ENCODE measurements at places on chromosomes 1 and 21.
A peak's percentile ranks its signal among the peaks of the same experiment; 100 is the strongest.

GRCh38 chr21:45333583-45334121 lies 46.0 kb upstream of the POFUT2 start:
- DNase-seq: no peak

DNA sequence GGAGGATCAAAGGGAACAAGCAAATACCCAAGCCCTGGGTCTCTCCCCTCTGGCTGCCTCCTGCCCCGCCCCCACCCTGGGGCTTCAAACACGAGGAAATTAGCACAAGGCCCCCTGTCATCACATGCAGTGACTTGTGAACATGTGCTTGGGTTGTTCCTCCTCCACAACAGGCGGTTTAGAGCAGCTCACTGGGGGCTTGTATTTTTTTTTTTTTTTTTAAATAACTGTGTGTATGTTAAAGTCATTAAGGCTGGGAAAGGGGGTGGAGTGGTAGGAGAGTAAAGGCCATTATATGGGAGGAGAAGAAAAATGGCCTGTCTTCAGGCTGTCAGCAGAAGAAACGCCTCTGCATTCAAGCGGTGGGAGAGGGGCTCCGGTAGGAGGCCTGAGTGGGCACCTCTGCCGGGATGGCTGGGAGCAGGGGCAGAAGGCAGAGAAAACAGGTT lies 64.2 kb downstream of the PLXNA2 start:
- no peak for DNase-seq

DNA sequence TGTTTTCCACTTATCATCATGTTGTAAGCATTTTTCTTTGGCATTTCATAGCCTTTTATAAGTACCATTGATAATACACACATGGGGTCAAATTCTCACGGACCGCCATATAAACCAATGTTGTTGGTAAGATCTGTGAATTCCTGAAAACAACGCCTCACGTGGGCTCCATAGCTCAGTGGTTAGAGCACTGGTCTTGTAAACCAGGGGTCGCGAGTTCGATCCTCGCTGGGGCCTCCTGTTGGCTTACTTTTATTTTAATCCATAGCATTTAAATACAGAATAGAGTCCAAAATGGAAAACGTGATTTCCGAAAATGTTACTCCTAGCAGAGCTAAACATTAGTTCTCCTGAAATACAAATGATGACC lies 83.1 kb downstream of the HHIPL2 start:
- DNase-seq: no peak

- DNase-seq: no peak
Measured at GRCh38 chr1:238982736-238983135, 403.6 kb upstream of the CHRM3 start.

DNA sequence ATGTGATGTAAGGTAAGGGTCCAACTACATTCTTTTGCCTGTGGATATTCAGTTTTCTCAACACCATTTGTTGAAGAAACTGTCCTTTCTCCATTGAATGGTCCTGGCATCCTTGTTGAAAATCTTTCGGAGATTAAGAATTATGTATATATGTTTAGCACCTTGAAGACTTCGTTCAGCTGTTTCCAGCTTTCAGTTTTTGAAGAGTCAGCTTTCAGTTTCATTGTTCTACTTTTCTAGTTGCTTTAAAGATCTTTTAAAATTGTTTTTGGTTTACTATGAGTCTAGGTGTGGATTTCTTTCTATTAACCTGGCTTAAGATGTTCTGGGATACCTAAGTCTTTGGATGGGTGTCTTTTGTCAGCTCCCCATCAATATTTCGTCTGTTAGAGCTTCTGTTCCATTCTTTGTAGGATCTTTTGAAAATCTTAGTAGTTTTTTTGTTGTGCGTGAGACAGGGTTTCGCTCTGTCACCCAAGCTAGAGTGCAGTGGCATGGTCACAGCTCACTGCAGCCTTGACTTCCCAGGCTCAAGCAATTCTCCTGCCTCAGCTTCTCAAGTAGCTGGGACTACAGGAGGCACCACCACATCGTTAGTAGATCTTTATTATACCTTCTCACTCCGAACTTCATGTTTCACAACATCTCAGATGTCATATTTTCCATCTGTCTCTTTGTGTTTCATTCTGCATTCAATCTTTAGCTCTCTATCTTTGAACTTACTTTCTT lies 353.5 kb upstream of the B3GALT2 start:
- no peak for DNase-seq

DNA sequence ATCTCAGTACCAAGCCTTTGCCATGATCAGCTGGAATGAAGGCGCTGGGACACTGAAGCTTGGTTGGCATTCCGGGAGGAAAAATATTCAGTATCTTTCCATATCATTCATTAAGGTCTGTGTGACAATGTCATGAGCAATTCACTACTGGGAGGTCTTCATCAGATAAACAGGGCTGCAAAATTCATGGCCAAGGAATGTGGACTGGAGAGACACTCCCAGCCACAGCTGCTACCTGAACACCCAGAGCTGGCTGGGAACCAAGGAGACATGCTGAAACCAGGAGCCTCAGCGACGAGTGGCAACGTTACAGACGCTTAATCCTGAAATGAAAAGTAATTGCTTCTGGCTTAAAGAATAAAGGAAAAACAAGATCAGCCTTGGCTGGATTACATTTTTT lies 30.6 kb upstream of the DDAH1 start:
- peak; percentile 59 for DNase-seq

GRCh38 chr1:108745980-108746381 lies 493 bp upstream of the STXBP3 start:
- DNase-seq: no peak

GRCh38 chr1:93438716-93439115 lies 9.2 kb upstream of the FNBP1L start:
- DNase-seq: no peak

GRCh38 chr1:116983112-116983511 lies 18.4 kb upstream of the CD101 start:
- no peak for DNase-seq

GRCh38 chr1:75879985-75880384 lies 52.2 kb downstream of the ASB17 start:
- DNase-seq: no peak

GRCh38 chr1:219544163-219544846 lies 68.6 kb downstream of the ZC3H11B start:
- no peak for DNase-seq

DNA sequence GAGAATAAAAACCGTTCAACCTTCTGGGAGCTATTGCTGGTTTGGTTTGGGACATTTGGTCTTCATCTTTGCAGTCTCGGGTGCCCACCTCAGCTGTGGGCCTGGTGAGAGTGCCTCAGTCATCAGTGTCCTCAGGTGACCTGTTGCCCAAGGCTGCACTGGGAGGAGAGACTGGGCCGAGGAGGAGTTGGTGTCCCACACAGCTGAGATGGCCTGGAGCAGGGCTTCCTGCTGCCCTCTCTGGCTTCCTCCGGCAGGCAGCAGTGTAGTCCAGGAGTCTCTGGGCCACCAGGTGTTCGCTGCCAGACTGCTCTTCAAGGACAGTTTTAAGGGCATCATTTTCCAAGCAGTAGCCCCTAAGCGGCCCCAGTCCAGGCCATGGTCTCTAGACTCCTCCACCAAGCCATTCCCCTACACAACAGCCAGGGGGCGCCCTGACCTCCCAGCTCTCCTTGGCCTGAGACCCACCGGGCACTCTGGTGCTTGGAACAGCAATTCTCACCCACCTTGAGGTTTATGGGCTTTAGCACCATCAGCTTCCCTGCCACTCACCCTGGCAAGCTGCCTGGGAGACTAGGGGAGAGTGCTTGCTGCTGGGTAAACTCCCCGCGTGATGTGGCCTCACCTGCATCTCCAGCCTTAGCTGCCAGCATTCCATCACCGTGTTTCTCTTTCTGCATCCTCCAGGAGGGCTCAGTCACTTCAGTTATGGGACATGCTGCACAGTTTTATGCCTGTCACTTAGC lies 9.1 kb upstream of the SYTL1 start:
- peak; percentile 21 for DNase-seq

GRCh38 chr1:223815020-223815853 lies 30.5 kb downstream of the TP53BP2 start:
- no peak for DNase-seq

DNA sequence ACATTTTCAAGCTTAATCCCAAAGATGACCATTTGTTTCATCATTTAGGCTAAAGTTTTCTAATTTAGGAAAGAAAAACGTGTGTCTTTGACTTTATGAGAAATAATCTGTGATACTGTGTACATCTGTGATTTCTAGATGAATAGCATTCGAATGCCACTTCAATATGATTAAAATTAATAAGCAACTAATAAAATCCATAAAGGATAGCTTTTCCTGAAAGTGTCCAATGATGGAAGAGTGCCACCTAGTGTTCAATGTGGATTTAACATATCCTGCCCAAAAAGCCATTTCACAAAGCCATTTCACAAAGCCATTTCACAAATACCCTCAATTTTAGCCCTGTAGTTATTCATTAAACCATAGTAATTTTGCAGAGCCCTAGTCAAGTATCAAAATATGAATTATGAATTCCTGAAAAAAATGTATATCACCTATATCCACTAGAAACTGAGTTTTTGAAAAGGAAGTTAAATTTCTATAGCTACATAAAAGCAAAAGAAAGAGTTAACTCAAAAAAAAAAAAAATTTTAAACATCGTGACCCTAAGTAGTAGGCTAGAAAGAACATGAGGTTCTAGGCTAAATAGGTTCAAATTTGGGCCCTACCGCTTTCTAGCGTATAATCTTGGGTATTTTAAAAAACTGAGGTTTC lies 19.1 kb downstream of the NME7 start:
- peak; percentile 51 for DNase-seq

- DNase-seq: no peak
Measured at GRCh38 chr1:30904191-30904961, 4.2 kb downstream of the SDC3 start.

GRCh38 chr1:29210278-29211085 lies 20.3 kb downstream of the MECR start:
- DNase-seq: no peak

DNA sequence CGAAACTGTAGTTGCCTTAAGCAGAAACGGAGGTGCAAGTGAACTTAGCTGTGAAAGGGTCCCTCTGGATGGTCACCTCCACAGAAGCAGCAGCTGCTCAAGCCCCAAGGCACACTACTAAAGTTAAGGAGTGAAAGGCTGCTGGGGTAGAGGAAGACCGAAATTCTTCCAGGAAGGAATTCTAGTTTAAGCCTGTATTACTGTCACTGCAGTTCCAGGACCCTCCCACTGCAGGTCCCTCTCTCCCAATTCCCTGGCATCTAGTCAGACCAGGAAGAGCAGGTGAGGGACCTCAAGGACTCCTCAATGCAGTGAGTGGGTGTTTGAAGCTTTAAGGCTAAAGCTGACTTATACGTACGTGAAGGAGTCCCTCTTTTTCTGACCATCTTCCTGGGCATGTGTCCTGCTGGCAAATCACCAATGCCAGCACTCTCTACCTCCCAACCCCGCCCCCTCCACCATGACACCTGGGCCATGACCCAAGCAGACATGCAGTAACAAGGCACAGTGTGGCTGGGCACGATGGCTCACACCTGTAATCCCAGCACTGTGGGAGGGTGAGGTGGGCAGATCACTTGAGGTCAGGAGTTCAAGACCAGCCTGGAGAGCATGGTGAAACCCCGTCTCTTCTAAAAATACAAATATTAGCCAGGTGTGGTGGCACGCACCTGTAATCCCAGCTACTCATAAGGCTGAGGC lies 57.2 kb downstream of the TGFBR3 start:
- no peak for DNase-seq

DNA sequence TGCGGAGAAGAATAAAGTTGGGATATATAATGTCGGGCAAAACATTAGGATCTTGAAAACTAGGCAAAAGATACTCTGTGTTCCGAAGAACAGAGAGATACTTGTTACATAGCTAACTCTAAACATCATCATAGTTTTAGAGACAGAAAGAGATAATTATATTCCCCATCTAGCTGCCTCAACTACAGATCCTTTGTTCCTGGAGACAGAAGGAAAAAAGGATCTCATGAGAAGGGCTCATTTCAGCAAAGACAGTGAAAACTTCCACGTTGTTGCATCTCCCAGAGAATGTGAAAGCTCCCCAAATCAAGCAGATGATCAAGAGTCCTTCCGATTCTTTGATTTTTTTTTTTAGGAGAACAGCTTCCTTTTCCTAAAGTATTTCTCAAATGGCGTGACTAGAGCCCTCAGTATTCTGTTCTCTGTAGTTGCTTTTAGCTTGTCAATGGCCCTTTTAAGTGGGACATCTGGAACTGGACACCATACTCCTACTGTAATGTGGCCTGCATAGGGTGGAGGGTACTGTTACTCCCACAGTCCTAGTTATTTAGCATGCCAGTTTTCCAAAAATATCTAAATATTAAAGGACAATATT lies 1048.2 kb downstream of the TTLL7 start:
- no peak for DNase-seq

DNA sequence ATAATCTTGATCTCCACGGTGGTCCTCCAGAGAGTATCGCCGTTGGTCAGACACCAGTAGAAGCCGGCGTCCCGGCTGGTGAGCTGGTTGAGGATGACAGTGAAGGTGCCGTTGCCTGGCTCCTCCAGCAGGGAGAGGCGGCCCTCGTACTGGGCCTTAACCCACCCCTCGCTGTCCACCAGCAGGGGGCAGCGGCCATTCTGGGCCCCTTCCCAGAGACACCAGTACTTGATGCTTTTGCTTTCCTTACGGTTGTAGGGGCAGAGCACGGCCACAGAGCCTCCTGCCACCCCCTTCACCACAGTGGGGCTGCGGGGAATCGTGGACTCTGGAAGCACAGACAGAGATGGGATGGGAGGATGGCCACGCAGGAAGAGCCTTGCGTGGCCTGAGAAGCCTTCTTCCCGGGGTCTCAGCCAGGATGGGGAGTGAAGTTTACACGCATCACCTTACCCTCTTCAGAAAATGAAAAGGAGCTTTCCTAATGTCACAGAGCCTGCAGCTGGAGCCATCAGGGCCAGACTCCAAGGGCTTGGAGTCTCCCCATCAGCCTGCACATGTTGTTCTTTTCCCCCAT lies 10.7 kb downstream of the PIGR start:
- no peak for DNase-seq

GRCh38 chr21:28336314-28336713 lies 656.4 kb downstream of the LTN1 start:
- DNase-seq: no peak

GRCh38 chr1:230345139-230345885 lies 80.8 kb downstream of the PGBD5 start:
- no peak for DNase-seq

- no peak for DNase-seq
Measured at GRCh38 chr1:199205740-199206441, 567.1 kb downstream of the PTPRC start.

- DNase-seq: no peak
Measured at GRCh38 chr1:56430141-56430839, 149.1 kb downstream of the PLPP3 start.

GRCh38 chr1:92691925-92692324 lies 93.0 kb downstream of the EVI5 start:
- DNase-seq: no peak

All from NCI-H1105 (cell line).